ENCODE measurements at places on chromosomes 3 and 15.

DNA sequence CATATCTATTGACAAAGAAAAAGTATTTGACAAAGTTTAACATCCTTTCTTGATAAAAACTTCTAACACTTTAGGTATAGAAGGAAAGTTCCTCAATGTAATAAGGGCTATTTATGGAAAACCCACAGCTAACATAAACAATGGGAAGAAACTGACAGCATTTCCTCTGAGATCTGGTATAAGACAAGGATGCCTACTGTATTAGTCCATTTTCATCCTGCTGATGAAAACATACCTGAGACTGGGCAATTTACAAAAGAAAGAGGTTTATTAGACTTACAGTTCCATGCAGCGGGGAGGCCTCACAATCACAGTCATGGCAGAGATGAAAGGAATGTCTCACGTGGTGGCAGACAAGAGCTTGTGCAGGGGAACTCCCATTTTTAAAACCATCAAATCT is 17.8 kb upstream of the CLDN1 start:
- no peak for DNase-seq

DNA sequence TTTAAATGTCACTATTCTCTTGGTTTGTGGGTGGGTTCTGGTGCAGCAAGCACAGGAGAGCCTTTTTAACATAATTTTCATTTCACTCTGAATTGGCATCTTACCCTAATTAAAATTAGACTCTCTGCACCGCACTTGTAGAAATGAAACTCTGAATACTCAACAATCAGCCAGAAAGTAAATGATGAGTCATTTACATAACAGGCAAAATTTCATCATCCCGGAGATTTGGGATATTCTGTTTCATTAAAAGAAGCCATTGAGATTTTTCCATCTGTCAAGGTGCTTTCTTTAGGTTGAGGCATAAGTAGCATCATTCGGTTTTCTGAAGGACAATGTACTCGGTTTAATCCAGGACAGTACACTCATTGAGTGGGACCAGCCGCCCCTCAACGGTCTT is 111.0 kb downstream of the RFTN1 start:
- DNase-seq = no peak

DNA sequence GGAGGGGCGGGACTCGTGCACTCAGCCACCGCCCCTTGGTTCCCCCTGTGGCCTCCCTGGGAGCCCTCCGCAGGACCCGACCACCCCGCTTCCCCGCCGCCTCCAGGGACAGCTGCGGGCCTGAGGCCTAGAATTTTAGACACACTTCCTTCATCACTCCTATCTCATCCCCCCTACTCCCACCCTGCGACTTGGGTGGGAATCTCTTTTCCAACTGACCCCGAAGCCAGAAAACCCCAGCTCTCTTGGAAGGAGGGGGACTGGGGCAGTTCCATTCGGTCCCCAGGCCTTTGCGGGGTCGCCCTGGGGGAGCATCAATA is 289 bp upstream of the TFDP2 start:
- DNase-seq = no peak

DNA sequence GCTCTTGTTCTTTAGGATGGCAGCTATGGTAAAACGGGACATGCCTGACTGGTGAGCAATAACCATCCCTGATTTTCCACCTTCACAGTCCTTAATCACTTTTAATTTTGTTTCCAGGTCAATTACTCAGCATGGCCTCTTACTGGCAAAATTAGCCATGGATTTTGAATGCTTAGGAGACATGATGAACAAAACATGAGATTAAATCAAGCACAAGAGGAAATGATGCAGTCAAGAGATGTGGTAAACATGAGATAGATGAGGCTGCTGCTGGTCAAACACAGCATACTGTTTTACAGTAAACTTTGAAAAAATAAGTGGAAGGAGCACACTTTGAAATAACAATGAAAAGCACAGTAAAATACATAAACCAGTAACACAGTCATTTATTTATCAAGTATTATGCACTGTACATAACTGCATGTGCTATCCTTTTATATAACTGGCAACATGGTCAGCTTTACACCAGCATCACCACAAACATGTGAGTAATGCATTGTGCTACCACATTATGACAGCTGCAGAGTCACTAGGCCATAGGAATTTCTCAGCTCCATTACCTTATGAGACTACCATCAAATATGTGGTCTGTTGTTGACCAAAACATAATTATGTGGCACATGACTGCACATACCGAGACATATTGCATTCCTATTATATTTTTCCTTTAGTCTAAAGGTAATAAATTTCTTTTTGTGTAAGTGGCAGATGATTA is 30.1 kb upstream of the ZNF502 start:
- DNase-seq = no peak

DNA sequence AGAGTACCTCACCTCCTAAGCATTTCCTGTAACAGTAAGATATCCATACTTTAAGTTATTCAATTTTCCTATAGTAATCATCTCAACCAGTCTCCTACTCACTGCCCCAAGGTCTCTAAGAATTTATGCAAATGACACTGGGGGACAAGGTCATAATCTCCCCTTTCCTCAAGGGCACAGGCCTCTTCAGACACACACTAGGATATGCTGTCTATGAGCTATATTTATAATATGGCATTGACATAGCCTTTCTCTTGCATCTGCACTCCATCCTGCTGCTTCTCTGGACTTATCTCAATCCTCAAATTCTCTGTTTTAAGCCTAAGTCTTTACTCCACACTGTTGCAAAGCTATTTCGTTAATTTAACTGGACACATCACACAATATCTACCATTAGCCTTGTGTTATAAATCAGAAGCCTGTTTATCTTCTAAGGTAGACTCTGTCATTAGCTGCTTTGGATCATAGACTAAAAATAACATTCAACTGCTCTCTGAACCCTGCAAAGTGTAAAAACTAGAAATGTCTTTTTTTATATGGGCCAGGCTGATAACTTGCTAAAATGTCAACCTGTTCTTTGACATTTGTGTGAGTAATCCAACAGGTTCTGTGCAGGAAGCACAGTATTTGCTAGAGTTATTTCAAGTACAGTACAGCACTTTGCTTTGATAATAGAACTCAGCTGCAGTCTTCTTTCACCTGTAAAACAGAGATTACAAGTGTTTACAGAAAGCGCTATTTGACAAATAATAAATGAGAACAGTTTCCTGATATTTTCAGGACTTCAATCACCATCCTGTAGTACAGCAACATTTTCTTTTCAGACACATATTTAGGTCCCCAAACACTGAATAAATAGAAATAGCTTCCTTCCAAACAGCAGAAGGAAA is 17.8 kb upstream of the SEC62 start:
- no peak for DNase-seq

All from stimulated activated CD8-positive, alpha-beta memory T cell treated with anti-CD3 and anti-CD28 coated beads, Interleukin-2, amount 100 ng/mL, for 1 hour (primary cell).